Natural killer cell (primary cell): ENCODE measurements at places on chromosomes 11 and 22. TPM values are rescaled to one million over a fixed set of nuclear protein-coding genes. Genes with fewer than 3 reads are reported as not detected.

DNA sequence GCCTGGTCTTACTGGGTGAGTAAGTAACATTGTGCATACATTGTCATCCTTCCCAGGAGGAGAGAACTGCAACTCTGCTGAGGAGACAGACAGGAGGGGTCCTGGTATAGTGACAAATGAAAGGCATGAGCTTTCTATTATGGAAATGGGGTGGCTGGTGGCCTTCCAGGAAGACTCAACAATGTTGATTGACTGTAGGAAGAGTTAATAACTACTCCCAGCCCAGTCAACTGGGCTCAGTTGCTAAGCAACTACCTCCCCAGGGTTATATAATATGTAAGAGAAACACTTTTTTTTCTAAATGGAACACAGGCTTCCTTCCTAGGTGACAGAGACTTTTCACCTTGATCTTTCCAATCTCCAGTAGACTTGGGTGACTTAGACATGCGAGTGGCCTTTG lies 28.2 kb downstream of the SEZ6L start:
- no peaks in the 10 kb centered on the region for H3K27me3 ChIP-seq
- H3K36me3 ChIP-seq = no peaks in the 10 kb centered on the region
- H3K4me3 ChIP-seq = no peak overlapping the region
- no peak for DNase-seq
- no peaks in the 10 kb centered on the region for H3K4me1 ChIP-seq

- DNase-seq = no peak
- H3K36me3 ChIP-seq = peaks cover 17% of the 10 kb centered on the region
- H3K4me1 ChIP-seq = peaks cover 37% of the 10 kb centered on the region
Observed at GRCh38 chr11:65108469-65109123, 3.1 kb upstream of the TM7SF2 start.

GRCh38 chr11:567629-568292 lies 7.0 kb downstream of the RASSF7 start:
- DNase-seq = peak; percentile 62
- H3K4me3 ChIP-seq = no peak overlapping the region
- no peaks in the 10 kb centered on the region for H3K27me3 ChIP-seq

GRCh38 chr22:36201630-36202319 lies at the start of gene APOL4:
Gene APOL4 (minus strand): TSS chr22:36201809. CDS start chr22:36201734, 75 bp downstream.
- no peaks in the 10 kb centered on the region for H3K27me3 ChIP-seq
- peaks cover 32% of the 10 kb centered on the region for H3K4me1 ChIP-seq
- H3K36me3 ChIP-seq = no peaks in the 10 kb centered on the region
- no peak within 1 kb of the TSS for H3K27ac ChIP-seq

- no peaks in the 10 kb centered on the region for H3K36me3 ChIP-seq
- peaks cover 3% of the 10 kb centered on the region for H3K4me1 ChIP-seq
- no peak overlapping the region for H3K4me3 ChIP-seq
- no peak overlapping the region for H3K27ac ChIP-seq
- no peak for DNase-seq
- no peaks in the 10 kb centered on the region for H3K27me3 ChIP-seq
Observed at GRCh38 chr11:35796562-35796961, 134.0 kb downstream of the TRIM44 start.

GRCh38 chr11:69957849-69958248 lies 120.3 kb upstream of the ANO1 start:
- H3K4me1 ChIP-seq = no peaks in the 10 kb centered on the region
- H3K27ac ChIP-seq = no peak overlapping the region
- H3K4me3 ChIP-seq = no peak overlapping the region
- H3K36me3 ChIP-seq = no peaks in the 10 kb centered on the region

- no peaks in the 10 kb centered on the region for H3K36me3 ChIP-seq
- no peak for DNase-seq
- no peaks in the 10 kb centered on the region for H3K4me1 ChIP-seq
- H3K4me3 ChIP-seq = no peak overlapping the region
Observed at GRCh38 chr11:79419120-79419519, 21.7 kb downstream of the TENM4 start.

DNA sequence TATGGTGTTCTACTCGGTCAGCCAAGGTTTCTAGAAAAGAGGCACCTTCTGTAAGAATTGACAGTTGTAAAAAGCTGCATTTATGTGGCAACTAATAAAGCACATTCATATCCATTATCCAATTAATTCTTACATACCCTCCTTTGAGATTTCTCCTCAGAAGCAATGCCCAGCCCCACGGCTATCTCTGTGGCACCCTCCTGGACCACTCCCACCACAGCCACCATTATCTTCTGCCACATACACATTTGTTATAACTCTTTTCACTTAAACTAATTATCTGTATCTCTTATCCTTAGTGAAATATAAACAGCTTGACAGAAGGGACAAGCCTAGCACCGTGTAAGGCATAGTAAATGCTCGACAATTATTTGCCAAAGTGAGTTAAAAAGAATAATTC lies 48.5 kb downstream of the PAK1 start:
- no peak overlapping the region for H3K27ac ChIP-seq
- H3K36me3 ChIP-seq = no peaks in the 10 kb centered on the region
- no peak for DNase-seq
- H3K27me3 ChIP-seq = no peaks in the 10 kb centered on the region
- no peak overlapping the region for H3K4me3 ChIP-seq
- H3K4me1 ChIP-seq = no peaks in the 10 kb centered on the region

GRCh38 chr11:34114471-34114870 lies 9.0 kb downstream of the NAT10 start:
- no peak for DNase-seq
- H3K4me1 ChIP-seq = no peaks in the 10 kb centered on the region
- H3K36me3 ChIP-seq = peaks cover 84% of the 10 kb centered on the region
- H3K27ac ChIP-seq = no peak overlapping the region
- H3K27me3 ChIP-seq = no peaks in the 10 kb centered on the region

- no peak for DNase-seq
- no peak overlapping the region for H3K4me3 ChIP-seq
- H3K27ac ChIP-seq = no peak overlapping the region
- H3K4me1 ChIP-seq = no peaks in the 10 kb centered on the region
Observed at GRCh38 chr11:102139081-102139498, 28.8 kb downstream of the YAP1 start.

DNA sequence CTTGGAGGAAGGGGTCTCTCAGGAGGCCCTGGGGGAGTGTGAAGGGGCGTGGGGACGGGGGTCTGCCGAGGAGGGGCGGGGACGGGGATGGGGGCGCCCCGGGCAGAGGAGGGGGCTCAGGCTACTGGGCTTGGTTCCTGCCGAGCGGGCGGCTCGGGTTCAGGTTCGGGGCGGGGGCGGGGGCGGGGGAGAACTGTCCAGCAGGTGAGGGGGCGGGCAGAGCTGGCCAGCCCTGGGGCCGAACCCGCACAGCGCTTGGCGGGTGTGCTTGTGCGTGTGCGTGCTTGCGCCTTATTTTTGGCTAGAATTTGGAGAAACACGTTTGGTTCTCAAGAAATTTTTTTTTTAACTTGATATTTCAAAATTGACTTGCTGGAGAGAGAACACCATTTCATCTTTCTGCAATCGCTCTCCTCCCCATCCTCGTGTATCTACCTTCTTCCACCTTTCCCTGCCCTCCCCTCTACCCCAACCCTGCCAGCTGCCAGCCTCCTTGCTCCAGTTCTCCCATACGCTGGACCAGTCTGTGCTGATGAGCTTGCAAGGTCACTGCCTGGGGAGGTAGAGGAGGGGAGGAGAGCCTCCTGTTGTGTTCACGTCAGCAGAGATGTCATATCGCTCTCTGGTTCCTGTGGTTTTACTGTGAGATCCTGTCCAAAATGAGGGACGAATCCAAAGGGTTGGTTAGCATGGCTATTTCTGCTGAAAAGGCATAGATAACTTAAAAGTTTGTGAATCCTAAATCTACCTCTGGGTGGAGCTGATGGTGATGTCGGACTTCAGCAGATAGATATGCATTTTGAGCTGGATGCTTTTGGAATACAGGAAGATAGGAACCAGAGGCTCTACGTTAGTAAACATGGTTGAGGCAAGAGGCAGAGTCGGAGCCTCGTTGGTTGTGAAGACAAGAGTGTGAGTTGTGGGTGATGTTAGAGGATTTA lies 668 bp downstream of the MADD start:
- no peaks in the 10 kb centered on the region for H3K27me3 ChIP-seq
- peaks cover 14% of the 10 kb centered on the region for H3K36me3 ChIP-seq
- peak; percentile 71 for DNase-seq
- peak overlapping the region; percentile 92 for H3K27ac ChIP-seq
- peak overlapping the region; percentile 69 for H3K4me3 ChIP-seq

FOXR1 gene
- not detected for total RNA-seq

YPEL4 gene
- 1.2 TPM for total RNA-seq

UBQLN3 gene
- total RNA-seq = 0.15 TPM

NLRX1 gene
- total RNA-seq = 13.8 TPM

GGTLC2 gene
- total RNA-seq = not detected
